ENCODE measurements at places on chromosomes 2 and 18. TPM values are rescaled to one million over a fixed set of nuclear protein-coding genes. Genes with fewer than 3 reads are reported as not detected.

The REG3A gene
- not detected for total RNA-seq

The HMSD gene
- total RNA-seq = 1.1 TPM

The ATP8B1 gene
- not detected for total RNA-seq

The LYG1 gene
- total RNA-seq = 1.2 TPM

The TMEM247 gene
- total RNA-seq = not detected

The OTOS gene
- not detected for total RNA-seq

The CKAP2L gene
- 45.4 TPM for total RNA-seq

The TUBA3E gene
- not detected for total RNA-seq

The ANKRD23 gene
- total RNA-seq = 16.5 TPM

The CBLN2 gene
- total RNA-seq = not detected

The DSG1 gene
- not detected for total RNA-seq

The IL1B gene
- not detected for total RNA-seq

The DNAH7 gene
- not detected for total RNA-seq

The RAX gene
- not detected for total RNA-seq

The STPG4 gene
- total RNA-seq = 0.48 TPM

The MERTK gene
- 0.13 TPM for total RNA-seq

The REG3G gene
- not detected for total RNA-seq

The CHST10 gene
- total RNA-seq = 3.3 TPM

The UGT1A5 gene
- not detected for total RNA-seq

The KIF3C gene
- 10.7 TPM for total RNA-seq

The CYP27A1 gene
- 0.10 TPM for total RNA-seq

The OXER1 gene
- not detected for total RNA-seq

The RIT2 gene
- not detected for total RNA-seq

The C2orf66 gene
- total RNA-seq = 0.17 TPM

The SOWAHC gene
- 0.35 TPM for total RNA-seq

The PXDN gene
- not detected for total RNA-seq

The EFHD1 gene
- 8.2 TPM for total RNA-seq

The DNAJC5G gene
- total RNA-seq = not detected

The AQP12B gene
- total RNA-seq = not detected

The MFSD2B gene
- total RNA-seq = not detected

The MAB21L4 gene
- not detected for total RNA-seq

The CNTNAP5 gene
- total RNA-seq = not detected

The PCBP1 gene
- 522 TPM for total RNA-seq

The LIMS2 gene
- total RNA-seq = 51.7 TPM

The HTR2B gene
- not detected for total RNA-seq

The EDAR gene
- total RNA-seq = 0.63 TPM

The ONECUT2 gene
- total RNA-seq = not detected

The SAG gene
- 0.55 TPM for total RNA-seq

The SATB2 gene
- 0.05 TPM for total RNA-seq

The ODC1 gene
- 39.6 TPM for total RNA-seq

The DYNC2LI1 gene
- total RNA-seq = 3.1 TPM

The ERFE gene
- total RNA-seq = 0.10 TPM

The GPR17 gene
- not detected for total RNA-seq

The RAB6C gene
- not detected for total RNA-seq

The FAM161A gene
- 2.7 TPM for total RNA-seq

The SIX2 gene
- not detected for total RNA-seq

The CAPN14 gene
- 0.18 TPM for total RNA-seq

The TFCP2L1 gene
- total RNA-seq = not detected

The CNGA3 gene
- total RNA-seq = not detected

The SPEG gene
- 1.5 TPM for total RNA-seq

The CFAP210 gene
- not detected for total RNA-seq

Measured in activated naive CD4-positive, alpha-beta T cell treated with anti-CD3 and anti-CD28 coated beads, Interleukin-2, amount 10 ng/mL, durations not matched to agents 5 hours and 36 hours (primary cell).